ENCODE measurements at places on chromosomes 2 and 18. TPM values are rescaled to one million over a fixed set of nuclear protein-coding genes. Genes with fewer than 3 reads are reported as not detected.

Gene RGPD6
- 16.3 TPM for total RNA-seq

Gene CRYGC
- total RNA-seq: not detected

Gene CD207
- not detected for total RNA-seq

Gene ELOA2
- total RNA-seq: not detected

Gene CDH2
- 12.5 TPM for total RNA-seq

Gene SEPTIN10
- total RNA-seq: 67.4 TPM

Gene DTNA
- total RNA-seq: 10.7 TPM

Gene GRHL1
- total RNA-seq: 1.00 TPM

Gene APLF
- 5.4 TPM for total RNA-seq
